Aorta (tissue), 5 donors: ENCODE measurements at places on chromosomes 13 and 19. TPM values are rescaled to one million over a fixed set of nuclear protein-coding genes. Genes with fewer than 3 reads are reported as not detected.

DNA sequence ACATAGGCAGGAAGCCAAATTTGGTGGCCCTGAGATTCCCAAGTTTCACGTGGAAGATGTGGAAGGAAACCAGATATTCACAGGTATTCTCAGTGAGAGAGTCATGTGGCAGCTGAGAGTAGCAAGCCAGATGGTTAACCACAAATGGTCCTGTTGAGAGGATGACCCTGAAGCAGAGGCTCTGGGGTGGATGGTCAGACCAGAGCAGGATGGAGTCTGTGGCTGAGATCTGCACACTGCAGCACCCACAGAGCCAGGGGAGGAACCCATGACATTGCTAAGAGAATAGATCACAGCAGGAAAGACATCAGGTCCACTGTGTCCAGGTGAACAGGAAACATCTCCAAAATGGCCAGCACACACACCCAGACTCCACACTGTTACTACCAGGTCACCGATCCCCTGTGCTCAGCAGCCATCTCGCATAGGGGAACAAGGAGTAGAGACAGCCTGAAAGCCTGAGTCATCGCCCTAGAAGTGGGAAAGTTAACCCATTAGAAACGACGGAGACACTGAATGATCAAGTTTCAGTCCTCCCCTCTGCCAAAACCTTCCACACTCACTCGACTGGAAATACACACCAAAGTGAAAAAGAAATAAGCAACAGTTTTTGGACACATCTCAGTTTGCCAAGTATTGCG lies 160.0 kb downstream of the RBM26 start:
- no peaks in the 10 kb centered on the region for H3K27me3 ChIP-seq
- H3K27ac ChIP-seq = no peak overlapping the region
- H3K36me3 ChIP-seq = no peaks in the 10 kb centered on the region
- H3K4me3 ChIP-seq = no peak overlapping the region

The S1PR4 gene
- total RNA-seq = 2.5 TPM

The OR4F17 gene
- not detected for total RNA-seq

DNA sequence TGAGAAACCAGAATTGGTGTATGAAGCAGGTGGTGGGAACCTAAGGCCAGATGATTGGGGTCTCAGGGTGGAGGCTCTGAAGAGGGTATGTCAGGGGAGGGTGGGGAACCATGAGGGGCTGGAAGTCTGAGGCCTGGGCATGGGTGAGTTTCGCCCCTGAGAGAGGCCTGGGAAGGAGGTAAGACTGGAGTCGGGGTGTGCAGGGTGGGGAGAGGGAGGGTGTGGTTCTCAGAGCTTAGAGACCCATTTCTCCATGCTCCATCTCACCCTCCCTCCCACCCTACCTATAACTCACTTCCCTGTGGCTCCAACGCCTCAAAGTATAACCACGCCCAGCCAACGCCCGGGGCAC lies 1.0 kb upstream of the KLHL26 start:
- H3K4me3 ChIP-seq = no peak overlapping the region
- H3K36me3 ChIP-seq = no peaks in the 10 kb centered on the region
- DNase-seq = no peak
- H3K27ac ChIP-seq = no peak overlapping the region
- no peaks in the 10 kb centered on the region for H3K4me1 ChIP-seq

DNA sequence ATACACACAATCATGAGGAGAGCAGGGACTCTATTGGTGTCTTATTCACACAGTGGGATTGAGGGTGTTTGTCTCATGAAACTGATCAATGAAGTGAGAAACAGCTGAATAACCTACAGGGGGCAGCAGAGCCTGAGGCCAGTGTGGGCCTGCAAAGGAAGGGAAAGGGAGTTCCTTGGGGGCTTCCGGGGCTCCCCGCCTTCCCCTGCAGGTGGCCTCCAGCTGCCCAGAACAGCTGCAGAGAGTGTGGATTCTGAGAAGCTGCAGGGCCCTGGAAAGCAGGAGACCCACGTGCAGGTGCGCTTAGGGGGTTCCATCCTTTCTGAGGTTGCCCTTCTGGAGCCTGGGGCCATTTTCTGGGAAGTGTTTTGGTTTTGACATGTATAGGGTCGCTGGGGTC lies 20.1 kb downstream of the ZNF763 start:
- H3K27ac ChIP-seq = no peak overlapping the region
- no peaks in the 10 kb centered on the region for H3K36me3 ChIP-seq
- H3K27me3 ChIP-seq = no peaks in the 10 kb centered on the region
- no peaks in the 10 kb centered on the region for H3K4me1 ChIP-seq

GRCh38 chr19:39969266-39969665 lies 1.7 kb upstream of the PSMC4 start:
- no peak overlapping the region for H3K27ac ChIP-seq
- H3K4me3 ChIP-seq = no peak overlapping the region
- no peak for DNase-seq
- H3K36me3 ChIP-seq = peaks cover 1% of the 10 kb centered on the region

DNA sequence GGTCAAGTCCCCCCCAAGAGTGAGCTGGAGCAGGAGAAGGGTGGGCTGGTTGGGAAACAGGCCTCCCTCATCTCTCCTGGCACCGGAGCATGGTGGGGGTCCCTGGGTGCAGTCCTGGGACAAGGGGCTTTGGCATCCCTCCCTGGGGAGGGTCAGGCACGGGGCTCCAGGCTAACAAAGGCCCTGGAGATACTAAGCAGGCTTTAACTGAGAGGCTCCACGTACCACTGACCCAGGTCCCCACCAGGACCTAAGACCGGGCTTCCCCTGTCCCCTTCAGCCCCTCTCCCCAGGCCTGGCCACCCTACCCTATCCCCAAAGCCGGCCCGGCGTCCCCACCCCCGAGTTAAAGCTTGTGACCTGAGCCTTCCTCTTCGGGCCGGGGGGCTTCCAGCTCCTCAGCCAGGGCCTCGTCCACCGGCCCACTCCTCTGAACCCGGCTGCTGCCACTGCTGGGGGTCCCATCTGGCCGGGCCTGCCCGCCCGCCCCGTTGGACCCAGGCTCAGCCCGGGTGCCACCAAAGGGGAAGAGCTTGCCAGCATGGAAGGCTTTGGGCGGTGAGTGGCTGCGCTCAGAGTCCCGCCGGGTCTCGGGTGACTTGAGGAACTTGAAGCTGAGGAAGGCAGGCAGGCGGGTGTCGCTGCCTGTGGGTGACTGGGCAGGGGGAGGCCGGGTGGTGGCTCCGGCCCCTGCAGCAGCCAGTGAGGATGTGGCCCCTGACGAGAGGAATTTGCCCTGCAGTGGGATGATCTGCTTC lies 10.1 kb downstream of the ANO8 start:
- DNase-seq = no peak
- H3K27ac ChIP-seq = no peak overlapping the region
- no peak overlapping the region for H3K4me3 ChIP-seq
- no peaks in the 10 kb centered on the region for H3K27me3 ChIP-seq
- H3K4me1 ChIP-seq = no peaks in the 10 kb centered on the region

DNA sequence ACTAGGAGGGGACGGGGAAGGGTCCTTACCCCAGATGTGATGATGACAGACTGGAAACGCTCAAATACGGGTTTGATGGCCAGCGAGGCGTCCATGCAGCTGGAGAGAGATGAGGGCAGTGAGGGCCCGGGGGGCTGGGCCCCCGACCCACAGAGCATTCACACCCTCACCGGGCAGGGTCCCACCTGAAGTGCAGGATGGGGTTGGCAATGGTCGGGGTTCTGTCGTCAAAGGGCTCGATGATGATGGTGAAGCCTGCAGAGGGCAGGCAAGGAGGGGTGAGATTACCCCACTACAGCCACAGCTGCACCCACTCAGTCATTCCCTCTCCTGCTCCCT lies 13.0 kb downstream of the ERCC2 start:
- no peak overlapping the region for H3K27ac ChIP-seq
- H3K4me1 ChIP-seq = no peaks in the 10 kb centered on the region
- H3K4me3 ChIP-seq = no peak overlapping the region

The ZNF492 gene
- 0.36 TPM for total RNA-seq

The SKA3 gene
- 0.91 TPM for total RNA-seq

DNA sequence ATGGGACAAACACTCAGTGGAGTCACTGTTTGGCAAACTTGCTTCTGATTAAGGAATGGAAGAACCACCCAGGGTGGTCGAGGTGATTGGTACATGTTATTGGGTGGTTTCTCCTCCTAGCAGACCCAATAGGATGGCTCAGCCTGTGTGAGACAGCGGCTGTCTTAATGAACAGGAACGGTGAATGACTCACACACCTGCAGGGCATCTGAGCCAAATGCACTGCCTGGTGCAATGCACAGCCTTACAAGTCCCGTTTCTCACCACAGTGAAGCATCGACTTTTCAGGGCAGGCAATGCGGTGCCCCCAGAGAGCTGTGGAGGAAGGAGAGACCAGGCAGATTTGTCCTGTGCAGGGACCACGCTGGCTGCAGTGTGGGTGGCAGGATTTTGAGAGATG lies 238.5 kb downstream of the FGF9 start:
- no peaks in the 10 kb centered on the region for H3K27me3 ChIP-seq
- H3K27ac ChIP-seq = no peak overlapping the region
- H3K36me3 ChIP-seq = no peaks in the 10 kb centered on the region
- no peaks in the 10 kb centered on the region for H3K4me1 ChIP-seq
- no peak for DNase-seq

DNA sequence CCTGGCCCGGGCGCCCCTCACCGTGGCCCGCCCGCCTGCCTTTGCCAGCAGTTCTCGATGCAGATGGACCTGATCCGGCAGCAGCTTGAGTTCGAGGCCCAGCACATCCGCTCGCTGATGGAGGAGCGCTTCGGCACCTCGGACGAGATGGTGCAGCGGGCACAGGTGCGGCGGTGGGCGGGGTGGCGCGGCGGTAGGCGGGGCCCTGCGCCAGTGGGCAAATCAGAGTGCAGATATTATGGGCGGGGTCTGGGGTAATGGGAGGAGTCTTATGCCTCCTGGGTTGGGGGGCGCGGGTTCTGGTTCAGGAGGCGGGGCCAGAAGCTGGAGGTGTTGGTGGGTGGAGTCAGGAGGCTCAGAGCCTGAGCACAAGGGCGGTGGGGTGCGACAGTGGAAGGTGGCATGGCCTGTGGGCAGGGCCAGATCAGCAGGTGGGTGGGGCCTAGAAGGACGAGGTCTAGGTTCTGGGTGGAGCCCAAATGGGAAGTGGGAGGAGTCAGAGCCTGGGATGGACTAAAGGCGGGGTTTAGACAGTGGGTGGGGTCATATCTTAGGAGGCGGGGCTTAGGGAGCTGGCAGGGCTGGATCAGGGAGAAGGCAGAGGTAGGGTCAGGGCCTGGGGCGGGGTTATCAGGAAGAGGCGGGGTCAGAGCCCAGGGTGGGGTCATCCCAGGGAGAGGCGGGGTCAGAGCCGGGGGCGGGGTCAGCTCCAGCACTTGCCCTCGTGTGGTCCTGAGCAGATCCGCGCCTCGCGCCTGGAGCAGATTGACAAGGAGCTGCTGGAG lies 5.6 kb downstream of the APC2 start:
- no peak overlapping the region for H3K27ac ChIP-seq
- no peaks in the 10 kb centered on the region for H3K36me3 ChIP-seq
- DNase-seq = no peak

GRCh38 chr13:24995225-24995804 lies 100.6 kb upstream of the PABPC3 start:
- H3K27ac ChIP-seq = no peak overlapping the region
- no peaks in the 10 kb centered on the region for H3K4me1 ChIP-seq
- no peaks in the 10 kb centered on the region for H3K36me3 ChIP-seq
- no peak overlapping the region for H3K4me3 ChIP-seq
- DNase-seq = peak; percentile 63

The ZDHHC20 gene
- 55.5 TPM for total RNA-seq

- H3K27me3 ChIP-seq = no peaks in the 10 kb centered on the region
- no peak overlapping the region for H3K27ac ChIP-seq
- H3K4me1 ChIP-seq = no peaks in the 10 kb centered on the region
- no peaks in the 10 kb centered on the region for H3K36me3 ChIP-seq
Observed at GRCh38 chr13:28744091-28744536, 25.3 kb upstream of the SLC46A3 start.
